Dermis microvascular lymphatic vessel endothelial cell (primary cell): ENCODE measurements at places on chromosomes 5 and 9. TPM values are rescaled to one million over a fixed set of nuclear protein-coding genes. Genes with fewer than 3 reads are reported as not detected.

GRCh38 chr9:13190040-13190439 lies 89.5 kb downstream of the MPDZ start:
- no peak for DNase-seq

DNA sequence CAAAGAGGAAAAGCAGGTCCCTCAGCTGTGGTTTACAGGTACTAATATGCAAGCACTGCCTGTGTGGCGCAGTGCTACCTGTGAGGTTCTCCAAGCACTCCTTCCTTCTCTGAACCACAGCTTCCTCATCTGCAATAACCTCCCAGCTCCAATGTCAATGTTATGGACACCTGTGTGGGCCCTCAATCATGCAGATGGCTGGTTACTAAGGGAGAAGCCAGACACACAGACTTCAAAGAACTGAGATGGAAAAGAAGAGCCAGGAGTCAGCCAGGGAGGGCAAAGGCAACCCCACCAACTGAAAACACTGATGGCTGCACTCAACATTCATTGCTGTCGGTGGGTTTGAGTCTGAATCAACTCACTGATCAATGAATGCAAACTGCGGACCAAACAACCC lies 77.7 kb downstream of the NR6A1 start:
- no peak for DNase-seq

- no peak for DNase-seq
Measured at GRCh38 chr5:112034421-112034979, 277.5 kb upstream of the NREP start.

DNA sequence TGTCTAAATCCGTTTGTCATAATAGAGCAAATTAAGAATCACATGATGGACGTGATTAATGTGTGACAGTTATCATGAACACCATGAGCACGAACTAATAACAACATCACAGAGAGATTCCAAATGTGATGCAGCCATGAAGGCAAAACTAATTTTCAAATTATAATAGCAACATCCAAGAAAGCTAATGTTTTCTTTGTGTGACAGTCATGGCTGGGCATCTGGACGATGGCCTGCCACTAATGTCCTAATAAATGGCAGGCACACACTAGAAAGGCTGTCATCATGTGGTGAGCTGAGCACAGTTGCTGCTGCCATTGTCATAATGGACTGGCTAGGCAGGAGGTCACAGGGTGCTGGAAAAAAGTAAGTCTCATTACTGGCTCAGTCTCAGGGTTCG lies 280.0 kb upstream of the EFNA5 start:
- no peak for DNase-seq

- no peak for DNase-seq
Measured at GRCh38 chr9:6413365-6414246, 607 bp downstream of the UHRF2 start.

- DNase-seq = no peak
Measured at GRCh38 chr9:36985061-36985768, 48.9 kb downstream of the PAX5 start.

Gene IFNK
- total RNA-seq = not detected in 2 replicates

- DNase-seq = no peak
Measured at GRCh38 chr9:70616228-70616990, 202.0 kb upstream of the KLF9 start.

Gene DPYSL3
- total RNA-seq = 15.8 and 20.2 TPM in 2 replicates

DNA sequence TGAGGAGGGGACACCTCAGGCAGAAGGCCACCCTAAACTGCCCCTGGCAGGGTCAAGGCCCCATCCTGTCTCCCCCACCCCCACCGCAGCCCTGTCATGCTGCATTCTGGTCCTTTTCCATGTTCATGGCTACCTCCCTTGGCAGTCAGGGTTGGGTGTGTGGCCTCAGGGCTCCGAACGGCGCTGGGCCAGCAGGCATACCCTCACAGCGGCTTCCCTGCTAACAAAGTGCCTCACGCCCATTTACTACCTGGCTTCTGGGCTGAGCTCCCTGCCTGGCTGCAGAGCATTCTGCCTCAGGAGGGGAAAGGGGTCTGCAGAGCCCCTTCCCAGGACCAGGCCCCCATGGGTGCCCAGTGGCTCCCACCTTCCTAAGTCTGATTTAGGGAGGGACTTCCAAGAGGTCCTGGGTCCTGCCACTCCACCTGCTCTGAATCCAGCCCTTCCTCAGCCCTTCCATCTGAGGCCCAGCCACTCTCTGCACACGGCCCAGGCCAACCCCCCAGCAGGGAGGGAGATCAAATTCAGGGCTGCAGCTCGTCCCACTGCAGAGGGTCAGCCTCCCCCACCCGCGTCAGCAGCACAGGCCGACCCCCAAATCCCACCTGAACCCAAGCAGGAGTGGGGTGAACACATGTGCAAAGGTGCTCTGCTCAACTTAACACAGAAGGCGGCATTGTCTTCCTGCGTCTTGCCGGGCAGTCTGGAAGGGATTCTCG lies 115.9 kb upstream of the PHYKPL start:
- DNase-seq = no peak

DNA sequence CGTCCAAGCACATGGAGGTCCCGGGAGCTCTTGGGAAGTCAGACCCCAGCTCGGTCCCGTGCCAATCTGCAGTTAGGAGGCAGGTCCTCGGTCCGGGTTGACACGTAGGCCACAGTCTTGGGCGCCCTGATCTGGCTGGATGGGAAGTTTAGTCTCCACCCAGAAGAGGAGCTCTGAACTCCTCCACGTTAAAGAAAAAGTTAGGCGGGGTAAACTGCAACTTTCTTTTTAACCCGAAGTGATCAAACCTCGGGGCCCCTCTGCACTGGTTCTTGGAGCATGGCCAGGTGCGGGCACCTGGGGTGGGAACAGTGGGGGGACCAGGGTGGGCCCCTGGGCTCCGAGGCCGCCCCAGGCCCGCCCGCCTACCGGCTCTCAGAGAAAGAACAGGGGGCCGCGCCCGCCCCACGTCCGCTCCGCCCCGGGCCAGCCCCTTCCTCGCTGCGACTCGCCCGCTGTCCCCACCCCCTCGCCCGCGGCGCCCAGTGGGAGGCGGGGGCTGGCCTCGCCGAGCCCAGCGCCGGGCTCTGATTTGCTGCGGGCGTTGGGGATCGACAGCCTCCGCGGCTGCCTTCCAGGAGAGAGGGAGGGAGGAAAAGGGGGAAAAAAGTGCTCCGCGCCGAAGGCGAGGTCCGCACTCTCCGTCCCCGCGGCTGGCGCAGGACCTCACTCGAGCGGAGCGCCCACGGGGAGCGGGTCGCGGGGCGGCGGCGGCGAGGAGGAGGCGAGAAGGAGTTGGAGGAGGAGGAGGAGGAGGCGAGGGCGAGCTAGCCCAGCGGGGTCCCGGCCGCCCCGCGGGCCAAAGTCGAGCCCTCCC lies at the start of gene COL5A1:
Gene COL5A1 (plus strand): TSS at position 631 of the 817 bp plus-strand sequence. CDS start 385 bp downstream, outside the sequence.
- DNase-seq = peak; percentile 90

GRCh38 chr9:121286973-121287741 lies 19.2 kb downstream of the GSN start:
- DNase-seq = peak; percentile 97

Gene GFI1B
- under 0.01 TPM in 1 of 2 replicates, not detected in the other for total RNA-seq

GRCh38 chr9:110244616-110245015 lies 11.7 kb downstream of the TXN start:
- no peak for DNase-seq

- no peak for DNase-seq
Measured at GRCh38 chr9:114025760-114026159, 52.3 kb downstream of the AMBP start.

Gene FLT4
- 236 and 480 TPM in 2 replicates for total RNA-seq

Gene ADAMTS13
- total RNA-seq = 0.39 and 1.0 TPM in 2 replicates

Gene BDP1
- total RNA-seq = 16.0 and 17.8 TPM in 2 replicates

DNA sequence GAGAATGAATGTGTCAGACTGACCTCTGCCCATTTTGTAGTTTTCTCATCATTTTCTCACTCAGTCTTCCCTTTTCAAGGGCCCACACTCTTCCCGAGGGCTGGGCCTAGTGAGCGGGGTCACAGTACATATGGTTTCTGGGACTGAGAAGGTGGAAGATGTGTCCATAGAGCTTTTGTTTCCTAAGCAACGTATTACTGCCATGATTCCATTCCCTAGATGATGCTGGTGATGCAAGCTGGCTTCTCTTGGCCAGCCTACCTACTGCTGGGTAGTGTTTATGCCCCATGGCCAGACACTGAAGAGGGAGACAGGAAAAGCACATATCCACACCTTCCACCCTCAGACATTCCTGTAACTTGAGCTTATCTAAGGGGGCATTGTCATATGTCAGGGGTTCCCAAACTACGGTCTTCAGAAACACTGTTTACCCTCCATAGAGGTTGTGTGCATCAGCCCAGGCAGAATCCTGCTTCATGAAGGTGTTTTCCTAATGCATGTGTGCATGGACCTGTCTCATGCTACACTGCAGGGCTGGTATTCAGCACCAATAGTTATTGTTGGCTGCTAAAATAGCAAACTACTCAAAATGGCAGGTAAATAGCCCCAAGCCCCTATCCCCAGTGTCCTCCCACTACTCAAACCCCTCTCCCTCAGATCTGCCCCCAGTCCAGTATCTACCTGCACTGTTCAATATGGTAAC lies 9.5 kb downstream of the IRF1 start:
- DNase-seq = peak; percentile 27

DNA sequence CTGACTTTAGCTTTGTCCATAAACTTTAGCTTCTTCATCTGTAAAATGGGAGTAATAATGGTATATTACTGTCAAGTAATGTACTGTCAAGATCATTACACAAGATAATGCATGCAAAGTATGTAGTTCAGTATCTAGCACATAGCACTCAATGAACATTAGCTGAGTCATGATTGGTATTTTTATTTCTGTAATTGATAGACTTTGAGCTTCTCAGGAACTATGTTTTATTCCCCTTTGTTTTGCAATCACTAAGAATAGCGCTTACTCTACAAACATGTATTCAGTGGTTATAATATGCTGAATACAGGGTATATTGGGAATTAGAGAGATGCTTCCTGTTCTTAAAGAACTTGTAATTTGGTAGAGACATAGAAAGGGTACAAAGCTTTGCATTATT lies 142.3 kb upstream of the KLF9 start:
- no peak for DNase-seq

Gene IL4
- not detected in 2 replicates for total RNA-seq

DNA sequence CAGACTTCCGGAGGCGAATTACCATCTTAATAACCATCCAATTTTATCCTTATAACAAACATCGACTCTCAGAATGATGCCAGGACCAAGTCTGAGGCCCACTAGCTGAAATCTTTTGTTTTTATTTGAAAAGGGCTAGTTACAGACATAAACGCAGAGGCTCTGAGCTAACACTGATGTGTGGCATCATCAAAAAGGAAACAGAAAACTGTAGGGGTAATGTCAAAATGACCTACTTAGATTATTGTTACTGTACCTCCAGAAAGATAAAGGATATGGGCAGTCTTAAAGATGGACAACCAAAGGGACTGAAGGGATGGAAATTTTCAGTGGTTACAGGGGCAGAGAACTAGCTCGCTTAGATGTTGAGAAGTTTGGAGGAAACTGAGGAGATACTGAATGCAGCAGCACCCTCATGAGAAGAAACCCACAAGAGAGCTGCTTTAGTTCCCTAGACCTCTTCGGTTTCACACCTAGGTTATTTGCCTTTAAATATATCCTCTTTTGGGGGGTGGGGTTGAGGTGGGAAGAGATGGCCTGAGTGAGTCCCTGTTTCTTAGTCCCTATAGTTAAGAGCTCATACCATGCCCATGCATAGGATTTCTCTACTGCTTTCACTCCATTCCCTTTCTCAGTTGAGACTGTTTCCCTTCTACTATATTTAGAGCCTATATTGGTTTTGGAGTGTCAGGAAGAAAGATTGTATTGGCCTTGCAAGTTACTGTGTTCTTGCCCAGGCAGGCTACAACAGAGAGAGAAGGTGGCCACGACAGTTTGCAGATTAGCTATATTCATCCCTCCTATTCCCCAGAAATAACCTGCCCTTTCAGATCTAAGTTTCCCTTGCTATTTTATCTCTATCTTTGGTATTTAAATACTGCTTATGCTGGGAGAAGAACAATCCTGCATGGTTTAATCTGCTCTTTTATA lies 320.4 kb upstream of the EFNA5 start:
- DNase-seq = no peak

DNA sequence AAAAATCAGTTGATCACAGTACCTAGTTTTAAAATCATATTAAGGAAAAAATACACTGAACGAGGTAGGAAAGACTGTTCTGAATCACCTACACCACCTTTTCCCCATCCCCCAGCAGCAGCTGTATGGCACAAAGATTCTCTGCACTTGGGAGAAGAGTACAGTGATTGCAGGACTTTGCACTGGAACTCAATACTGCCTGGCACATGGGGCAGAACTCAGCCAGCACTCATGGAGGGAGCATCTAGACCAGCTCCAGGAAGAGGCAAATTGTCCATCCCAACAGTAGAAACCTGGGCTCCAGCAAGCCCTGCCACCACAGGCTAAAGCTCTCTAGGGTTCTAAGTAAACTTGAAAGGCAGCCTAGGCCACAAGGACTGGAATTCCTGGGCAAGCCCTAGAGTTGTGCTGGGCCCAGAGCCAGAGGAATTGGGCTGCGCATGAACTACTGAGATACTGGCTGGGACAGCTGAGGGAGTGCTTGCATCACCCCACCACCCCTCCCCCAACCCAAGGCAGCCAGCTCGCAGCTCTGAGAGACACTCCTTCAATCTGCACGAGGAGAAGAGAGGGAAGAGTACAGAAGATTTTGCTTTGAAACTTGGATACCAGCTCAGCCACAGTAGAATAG lies 654.4 kb upstream of the CDH6 start:
- DNase-seq = no peak

DNA sequence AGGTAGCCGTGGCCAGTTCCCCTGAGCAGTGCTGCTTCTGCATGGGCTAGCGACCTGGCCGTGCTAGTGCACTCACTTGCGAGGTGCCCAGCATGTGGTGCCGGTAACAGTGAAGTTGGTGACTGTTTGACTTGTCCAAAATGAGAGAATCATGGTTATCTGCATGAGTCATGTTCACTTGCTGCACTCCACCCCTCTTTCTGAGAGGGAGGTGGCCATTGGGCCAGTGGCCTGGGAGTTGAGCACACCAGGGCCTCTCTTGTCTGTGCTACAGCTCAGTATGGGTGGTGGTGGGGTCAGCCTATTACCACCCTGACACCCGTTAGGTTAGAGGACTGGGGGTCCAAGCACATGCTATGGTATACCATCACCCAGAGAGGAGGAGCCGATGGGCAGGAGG lies 55.4 kb upstream of the GARNL3 start:
- no peak for DNase-seq

Gene PCDHA4
- under 0.01 and 0.25 TPM in 2 replicates for total RNA-seq

GRCh38 chr5:6681682-6682081 lies 31.6 kb upstream of the TENT4A start:
- DNase-seq = no peak

GRCh38 chr5:173648308-173648866 lies 31.9 kb upstream of the BOD1 start:
- DNase-seq = no peak

Gene NTRK2
- total RNA-seq = under 0.01 TPM in 1 of 2 replicates, not detected in the other

GRCh38 chr9:2700909-2701550 lies 16.3 kb upstream of the KCNV2 start:
- no peak for DNase-seq

DNA sequence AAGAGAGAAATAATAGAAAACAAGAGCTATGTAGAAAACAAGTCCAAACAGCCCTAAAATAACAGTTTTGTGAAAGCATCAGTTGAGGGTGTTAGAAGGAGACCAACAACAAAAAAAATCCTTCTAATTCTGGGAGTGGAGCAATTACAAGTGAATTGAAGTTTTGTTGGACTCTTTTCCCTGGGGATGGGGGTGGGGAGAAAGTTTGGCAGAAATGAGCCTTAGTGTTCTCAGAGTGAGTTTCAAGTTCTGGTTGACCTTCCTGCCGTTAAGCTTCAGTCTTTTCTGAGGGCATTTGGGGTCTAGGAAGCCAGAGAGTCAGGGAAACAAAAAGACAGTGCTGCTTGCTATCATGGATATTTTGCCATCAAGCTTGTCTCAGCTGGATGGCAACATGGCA lies 106.3 kb upstream of the TRIM32 start:
- no peak for DNase-seq

Gene STX17
- total RNA-seq = 12.3 and 13.1 TPM in 2 replicates

Gene ADRB2
- total RNA-seq = 10.7 and 12.3 TPM in 2 replicates

- no peak for DNase-seq
Measured at GRCh38 chr9:87250205-87250604, 247.5 kb upstream of the DAPK1 start.

Gene DMGDH
- total RNA-seq = 0.51 and 0.76 TPM in 2 replicates
